Cardiac fibroblast (primary cell): ENCODE measurements at places on chromosomes 12 and 14.

DNA sequence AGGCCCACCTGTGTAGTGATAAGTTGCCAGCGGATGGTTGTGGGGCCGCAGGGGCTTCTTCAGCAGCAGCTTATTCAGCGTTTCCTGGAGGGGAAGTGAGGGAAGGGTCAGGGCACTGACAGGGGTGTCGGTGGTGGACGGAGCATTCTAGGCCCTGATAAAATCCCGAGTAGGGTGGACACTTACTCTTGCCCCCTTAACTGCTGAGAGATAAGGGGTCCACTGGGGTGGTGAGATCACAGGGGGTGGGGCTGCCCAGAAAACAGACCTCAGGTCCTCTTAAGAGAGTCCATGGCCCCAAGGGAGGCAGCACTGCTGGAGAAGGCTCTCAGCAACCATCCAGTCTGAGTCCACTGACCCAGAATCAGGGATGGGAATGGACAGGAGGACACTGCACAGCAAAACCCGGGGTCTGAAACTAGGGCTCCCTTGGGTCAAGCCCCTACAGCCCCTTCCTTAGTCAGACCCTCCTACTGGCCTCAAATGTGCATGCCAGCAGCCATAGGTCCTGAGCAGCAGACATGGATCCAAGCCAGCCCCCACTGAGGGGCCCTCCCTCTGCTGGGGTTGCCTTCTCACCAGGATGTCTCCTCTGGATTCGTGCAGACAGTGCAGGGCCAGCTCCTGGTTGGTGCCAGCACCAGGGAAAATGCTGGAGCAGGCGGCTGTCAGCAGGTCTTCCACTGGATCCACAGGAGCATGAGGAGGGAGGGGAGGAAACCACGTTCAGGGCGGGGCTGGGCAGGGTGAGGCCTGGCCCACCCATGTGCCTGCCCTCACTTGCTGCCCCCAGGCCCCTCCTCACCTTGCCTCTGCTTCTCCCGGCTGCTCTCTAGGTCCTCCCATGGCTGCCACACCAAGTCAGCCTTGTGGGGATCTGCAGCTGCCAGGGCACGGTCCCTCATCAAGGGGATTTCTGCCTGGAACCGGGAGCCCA, 12.1 kb upstream of the PNMA1 start:
- DNase-seq = peak; percentile 63

- peak; percentile 65 for DNase-seq
Observed at GRCh38 chr12:52395761-52396434, 10.2 kb downstream of the KRT82 start.

DNA sequence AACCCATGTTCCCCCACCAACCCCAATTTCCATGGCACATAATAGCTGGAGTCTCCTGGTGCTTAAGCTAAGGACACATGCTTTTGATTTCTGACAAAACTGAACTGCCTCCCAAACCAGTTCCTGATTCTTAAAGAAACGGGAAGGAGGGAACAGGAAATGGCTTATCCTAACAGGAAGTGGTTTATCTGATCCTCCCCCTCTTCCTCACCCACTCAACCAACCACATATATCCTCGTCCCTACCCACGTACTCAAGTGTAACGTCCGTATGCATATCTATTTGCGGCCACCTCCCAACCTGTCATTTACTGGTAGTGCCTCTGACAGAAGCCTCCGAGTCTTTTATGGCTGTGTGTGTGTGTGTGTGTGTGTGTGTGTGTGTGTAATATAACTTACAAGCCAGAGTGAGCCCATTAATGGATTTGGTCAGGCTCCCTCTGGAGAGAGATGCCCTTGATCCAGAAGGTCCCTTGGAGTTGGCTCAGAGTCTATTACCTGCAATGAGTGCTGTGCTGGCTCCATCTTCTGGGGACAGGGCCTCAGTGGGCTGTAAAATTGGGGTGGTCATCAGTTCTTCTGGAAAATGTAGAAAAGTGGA, 7.7 kb downstream of the DAZAP2 start:
- DNase-seq = peak; percentile 61

GRCh38 chr12:66290716-66291200, 11.5 kb upstream of the HELB start:
- DNase-seq = no peak

GRCh38 chr12:50984586-50985298, 32.4 kb downstream of the HIGD1C start:
- DNase-seq = no peak

- DNase-seq = peak; percentile 83
Observed at GRCh38 chr12:53381731-53382630, 2.0 kb downstream of the SP1 start.

DNA sequence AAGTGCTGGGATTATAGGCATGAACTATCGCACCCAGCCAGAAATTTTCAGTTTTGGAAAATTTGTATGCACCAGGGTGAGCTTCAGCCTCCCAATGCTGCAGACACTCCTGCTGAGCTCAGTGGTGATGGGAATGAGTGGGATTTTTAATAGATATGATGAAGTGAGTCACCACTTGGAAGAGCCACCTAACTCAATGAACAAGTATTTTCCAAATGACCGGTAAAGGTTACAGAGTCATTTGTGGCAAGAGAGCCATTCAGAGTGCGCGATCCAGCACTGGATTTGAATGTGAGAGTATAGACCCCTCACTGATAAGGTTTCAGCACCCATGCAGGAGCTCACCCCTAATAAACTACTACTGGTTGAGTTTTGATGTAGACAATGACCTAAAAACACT, 100.7 kb downstream of the PPP2R5C start:
- DNase-seq = peak; percentile 20

- DNase-seq = no peak
Observed at GRCh38 chr12:53744751-53745150, 7.0 kb downstream of the CISTR start.

- DNase-seq = no peak
Observed at GRCh38 chr12:42992826-42993225, 403.3 kb upstream of the PRICKLE1 start.

DNA sequence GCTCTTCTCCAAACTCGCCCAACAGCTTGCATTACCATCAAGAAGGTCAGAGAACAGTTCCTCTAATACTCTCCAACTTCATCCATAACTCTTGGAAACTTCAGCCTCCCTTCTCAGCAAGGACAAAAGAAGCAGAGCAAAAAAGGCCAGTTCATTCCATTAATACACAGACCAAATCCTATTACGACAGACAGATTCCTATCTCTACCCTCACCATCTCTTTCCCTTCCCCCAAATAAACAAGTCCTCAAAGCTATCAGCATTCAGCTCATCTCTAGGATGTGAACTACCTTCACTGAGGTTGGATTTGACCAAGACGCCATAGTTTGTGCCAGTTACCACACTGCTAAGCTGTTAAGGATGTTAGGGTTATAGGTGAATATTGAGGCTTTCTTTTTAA, 25.2 kb downstream of the SINHCAF start:
- no peak for DNase-seq

GRCh38 chr12:6204533-6205143, 4.4 kb downstream of the CD9 start:
- peak; percentile 46 for DNase-seq

- DNase-seq = no peak
Observed at GRCh38 chr14:76499399-76499798, 123.5 kb downstream of the ESRRB start.

- peak; percentile 73 for DNase-seq
Observed at GRCh38 chr14:63952933-63953437, 100.2 kb downstream of the SYNE2 start.

GRCh38 chr14:70036665-70037064, 152.1 kb downstream of the SLC8A3 start:
- DNase-seq = no peak

DNA sequence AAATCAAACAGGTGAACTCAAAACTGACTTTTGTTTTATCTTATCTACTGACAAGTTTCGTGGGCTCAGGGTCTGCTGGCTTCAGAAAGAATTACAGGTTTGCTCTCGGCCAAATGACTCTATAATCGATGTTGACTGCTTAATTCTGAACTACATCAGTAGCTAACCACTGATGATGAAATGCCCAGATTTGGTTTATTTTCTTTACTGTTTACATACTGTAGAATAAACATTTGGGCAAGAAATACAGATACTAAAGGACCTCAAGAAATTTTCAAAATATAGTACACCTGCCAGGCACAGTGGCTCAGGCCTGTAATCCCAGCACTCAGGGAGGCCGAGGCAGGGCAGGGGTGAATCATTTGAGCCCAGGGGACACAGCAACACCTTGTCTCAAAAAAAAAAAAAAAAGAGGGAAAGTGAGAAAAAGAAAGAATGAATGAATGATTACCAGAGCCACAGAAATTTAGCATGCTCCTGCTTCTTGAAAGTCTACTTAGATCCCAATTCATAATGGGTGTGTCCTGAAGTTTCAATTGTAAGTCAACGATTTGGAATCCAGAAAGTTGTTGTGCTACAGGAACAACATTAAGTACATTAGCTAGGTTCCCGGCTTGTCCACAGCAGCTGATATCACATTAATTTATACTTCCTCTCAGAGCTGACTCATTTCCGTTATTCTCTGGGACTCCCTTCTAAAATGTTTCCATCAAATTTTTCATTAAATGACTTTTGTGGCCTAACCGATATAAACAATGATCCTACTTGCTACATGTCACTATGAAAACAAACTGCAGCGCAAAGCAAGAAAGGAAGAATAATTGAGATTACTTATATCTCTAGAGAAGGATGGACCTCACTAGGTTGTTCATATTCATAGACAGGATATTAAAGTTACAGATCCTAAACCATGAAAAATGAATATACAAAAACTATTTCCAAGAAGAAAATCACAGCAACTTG, 134.3 kb downstream of the MED13L start:
- peak; percentile 78 for DNase-seq

DNA sequence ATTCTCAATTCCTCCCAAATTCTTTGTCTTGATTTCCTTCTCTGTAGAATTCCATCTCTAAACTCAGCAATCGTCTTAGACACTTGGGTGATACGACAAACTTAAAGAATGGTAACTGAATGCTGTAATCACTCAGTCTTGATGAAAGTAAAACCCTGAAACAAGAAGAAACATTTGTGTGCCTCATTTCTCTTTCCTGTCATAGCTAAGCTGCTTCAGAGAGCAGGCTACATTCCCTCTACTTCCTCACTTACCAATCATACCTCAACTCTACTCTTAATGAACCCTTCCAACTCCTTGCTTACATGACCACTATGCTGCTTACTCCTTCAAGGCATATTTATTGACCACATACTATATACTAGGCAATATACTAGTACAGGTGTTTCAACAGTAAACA, 8.3 kb downstream of the MAP4K5 start:
- DNase-seq = no peak

- DNase-seq = no peak
Observed at GRCh38 chr12:29980304-29980703, 196.6 kb upstream of the TMTC1 start.
